ENCODE measurements at places on chromosomes 2 and 18. TPM values are rescaled to one million over a fixed set of nuclear protein-coding genes. Genes with fewer than 3 reads are reported as not detected.

TMEM87B gene
- total RNA-seq: 11.7 TPM

AGPS gene
- 89.0 TPM for total RNA-seq

FARP2 gene
- total RNA-seq: 29.7 TPM

CD8A gene
- total RNA-seq: not detected

AGAP1 gene
- 14.8 TPM for total RNA-seq

ACVR1C gene
- total RNA-seq: 0.05 TPM

RPRM gene
- not detected for total RNA-seq

ZNF638 gene
- total RNA-seq: 69.5 TPM

MBP gene
- total RNA-seq: not detected

FOXI3 gene
- total RNA-seq: not detected

OR6B2 gene
- total RNA-seq: not detected

SERPINB11 gene
- not detected for total RNA-seq

DNA sequence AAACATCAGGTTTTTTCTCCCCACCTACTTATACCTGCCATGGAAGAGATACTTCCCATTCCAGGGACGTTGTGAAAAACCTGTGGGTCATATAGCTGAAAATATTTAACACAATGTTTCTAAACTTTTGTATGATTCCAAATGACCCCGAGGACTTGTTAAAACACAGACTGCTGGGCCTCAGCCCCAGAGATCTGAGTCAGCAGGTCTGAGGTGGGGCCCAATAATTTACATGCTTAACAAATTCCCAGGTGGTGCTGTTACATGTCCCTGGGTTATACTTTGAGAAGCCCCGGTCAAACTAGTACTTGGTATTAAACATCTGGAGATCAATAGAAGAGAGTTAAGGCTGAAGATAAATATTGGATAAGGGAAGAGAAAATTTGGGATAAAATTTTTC, 71.4 kb upstream of the FRZB start:
- DNase-seq: no peak

DNA sequence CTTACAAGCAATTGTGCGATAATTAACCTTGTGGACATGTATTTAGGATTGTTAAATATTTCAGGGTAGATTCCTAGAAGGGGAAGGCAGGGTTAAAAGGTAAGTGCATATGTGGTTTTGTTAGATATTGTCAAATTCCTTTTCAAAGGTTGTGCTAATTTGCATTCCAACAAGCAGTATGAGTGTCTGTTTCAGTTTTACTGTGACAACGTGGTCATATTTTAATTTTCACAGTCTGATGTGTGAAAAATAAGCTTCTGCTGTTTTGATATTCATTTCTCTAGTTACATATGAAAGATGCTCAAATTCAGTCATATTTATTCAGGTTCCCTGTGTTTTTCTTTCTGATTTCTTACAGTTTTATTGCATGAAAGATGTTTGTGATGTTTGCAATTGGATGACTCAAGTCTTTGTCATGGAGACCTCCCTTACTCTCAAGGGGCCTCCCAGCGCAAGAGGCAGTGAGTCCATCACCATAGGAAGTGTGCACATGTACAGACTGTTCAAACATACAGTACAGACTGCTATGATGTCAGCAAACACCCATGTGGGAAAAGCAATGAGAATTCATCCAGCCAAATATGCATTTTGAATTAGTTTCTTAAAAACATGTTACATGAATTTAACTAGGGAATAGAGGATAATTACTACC, 310.8 kb downstream of the GALR1 start:
- DNase-seq: peak; percentile 27

DNA sequence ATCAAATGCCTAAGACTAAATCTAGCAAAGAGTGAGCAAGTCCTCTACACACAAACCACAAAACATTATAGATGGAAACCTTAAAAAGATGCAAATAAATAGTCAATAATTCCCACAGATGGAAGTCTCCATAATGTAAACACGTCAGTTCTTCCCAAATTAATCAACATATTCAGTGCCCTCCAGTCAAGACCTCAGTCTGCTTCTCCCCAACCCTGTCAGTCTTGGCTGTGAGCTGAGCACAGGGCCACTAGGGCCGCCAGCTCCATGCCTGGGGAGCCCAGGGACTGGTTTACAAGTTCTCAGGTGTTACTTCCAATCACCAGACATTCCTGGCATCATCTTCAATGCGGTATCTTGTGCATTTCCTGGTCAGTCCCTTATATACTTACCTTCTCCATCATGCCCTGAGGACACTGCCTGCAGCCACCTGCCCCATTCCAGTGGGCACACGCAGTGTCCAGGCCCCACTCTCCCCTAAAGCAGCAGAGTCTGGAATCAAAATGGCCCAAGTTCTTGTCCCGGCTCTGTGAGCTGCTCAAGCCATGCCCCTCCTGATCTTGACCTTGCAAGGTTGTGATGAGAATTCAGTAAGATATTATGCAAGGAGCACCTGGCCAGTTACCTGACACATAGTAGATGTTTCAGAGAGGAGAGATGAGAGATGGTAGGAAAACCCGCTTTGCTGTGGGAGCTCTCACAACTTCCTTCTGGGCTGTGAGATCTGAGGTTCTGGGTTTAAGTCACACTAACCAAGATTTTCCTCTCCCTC, 207.9 kb upstream of the RAB6C start:
- no peak for DNase-seq

- no peak for DNase-seq
Observed at GRCh38 chr18:38602341-38602740, 1036.7 kb upstream of the CELF4 start.

- no peak for DNase-seq
Observed at GRCh38 chr2:134002391-134002790, 251.5 kb upstream of the MGAT5 start.

GRCh38 chr2:202064171-202064880, 8.7 kb upstream of the KIAA2012 start:
- DNase-seq: peak; percentile 88

GRCh38 chr2:105836341-105836740, 91.6 kb downstream of the NCK2 start:
- DNase-seq: no peak

- no peak for DNase-seq
Observed at GRCh38 chr2:209817844-209818271, 46.2 kb downstream of the UNC80 start.

- DNase-seq: peak; percentile 20
Observed at GRCh38 chr2:223835701-223836532, 1.5 kb downstream of the AP1S3 start.

DNA sequence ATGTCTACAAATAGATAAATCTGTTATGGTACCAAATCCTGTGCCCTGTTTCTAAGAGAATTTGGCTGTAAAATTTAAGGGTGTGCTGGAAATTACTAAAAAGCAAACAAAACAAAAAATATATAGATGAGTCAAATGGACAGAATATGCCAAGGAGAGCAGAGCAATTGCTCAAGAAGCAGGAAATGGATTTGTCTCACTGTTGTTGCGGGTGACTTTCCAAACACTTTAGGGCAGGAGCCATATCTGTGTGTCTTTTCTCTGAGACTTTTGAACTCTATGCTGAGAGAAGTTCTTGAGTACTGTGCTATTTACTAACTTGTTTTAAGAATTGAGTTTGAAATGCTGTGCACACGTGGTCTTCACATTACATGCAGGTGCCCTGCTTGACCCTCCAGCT, 221.7 kb downstream of the PHLPP1 start:
- no peak for DNase-seq

- DNase-seq: no peak
Observed at GRCh38 chr2:184031402-184032147, 566.8 kb upstream of the ZNF804A start.

- no peak for DNase-seq
Observed at GRCh38 chr2:216389570-216389969, 17.3 kb upstream of the MARCHF4 start.

GRCh38 chr2:73282924-73283544, 1.2 kb downstream of the FBXO41 start:
- DNase-seq: no peak

GRCh38 chr2:57842531-57842930, 204.1 kb upstream of the VRK2 start:
- DNase-seq: peak; percentile 84

GRCh38 chr2:27911458-27912210, 21.1 kb downstream of the BABAM2 start:
- DNase-seq: no peak

DNA sequence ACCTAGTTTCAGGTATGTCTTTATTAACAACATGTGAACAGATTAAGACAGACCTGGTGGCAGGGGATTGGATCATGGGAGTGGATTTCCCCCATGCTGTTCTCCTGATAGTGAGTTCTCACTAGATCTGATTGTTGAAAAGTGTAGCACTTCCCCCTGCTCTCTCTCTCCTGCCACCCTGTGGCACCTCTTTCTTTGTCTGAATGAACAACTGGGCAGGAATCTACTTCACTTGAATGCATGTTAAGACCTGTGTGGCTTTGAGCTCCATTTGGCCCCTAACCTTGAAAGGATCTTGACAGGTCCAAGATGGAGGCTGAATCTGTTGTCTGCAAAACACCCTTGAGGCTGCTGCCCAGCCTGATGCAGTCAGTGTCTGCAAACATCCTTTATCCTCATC, 194.4 kb downstream of the RNF144A start:
- no peak for DNase-seq

GRCh38 chr18:63924551-63924950, 16.8 kb downstream of the SERPINB10 start:
- no peak for DNase-seq

GRCh38 chr2:152468899-152469692, 134.1 kb downstream of the FMNL2 start:
- peak; percentile 81 for DNase-seq

Data from HT1080 (cell line).